T-helper 2 cell (primary cell): ENCODE measurements at places on chromosomes 2 and 18.

- no peak for DNase-seq
Measured at GRCh38 chr2:7913974-7914373, 767.9 kb upstream of the ID2 start.

DNA sequence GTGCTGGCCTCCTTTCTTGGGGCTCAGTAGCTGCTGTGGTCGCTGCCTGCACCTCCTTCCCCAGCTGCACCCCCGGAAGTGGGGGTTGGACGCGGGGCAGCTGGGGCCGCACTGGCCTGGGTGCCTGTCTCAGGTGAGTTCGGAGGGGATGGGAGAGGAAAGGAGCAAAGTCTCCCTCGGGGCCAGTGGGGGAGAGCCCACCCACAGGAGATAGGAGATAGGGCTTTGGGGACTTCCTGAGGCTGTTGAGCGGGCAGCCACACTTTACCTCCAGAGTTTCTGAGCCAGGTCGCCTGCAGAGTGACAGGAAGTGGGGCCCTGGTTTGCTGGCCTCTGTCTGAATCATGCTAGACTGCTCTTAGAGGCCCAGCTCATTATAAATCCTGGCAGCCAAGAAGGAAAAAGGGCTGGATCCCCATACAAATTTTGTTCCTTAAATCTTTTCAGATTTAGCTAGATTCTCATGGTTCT is 8.1 kb downstream of the MBP start:
- peak; percentile 83 for DNase-seq

- no peak for DNase-seq
Measured at GRCh38 chr2:14907014-14907612, 274.6 kb downstream of the LRATD1 start.

DNA sequence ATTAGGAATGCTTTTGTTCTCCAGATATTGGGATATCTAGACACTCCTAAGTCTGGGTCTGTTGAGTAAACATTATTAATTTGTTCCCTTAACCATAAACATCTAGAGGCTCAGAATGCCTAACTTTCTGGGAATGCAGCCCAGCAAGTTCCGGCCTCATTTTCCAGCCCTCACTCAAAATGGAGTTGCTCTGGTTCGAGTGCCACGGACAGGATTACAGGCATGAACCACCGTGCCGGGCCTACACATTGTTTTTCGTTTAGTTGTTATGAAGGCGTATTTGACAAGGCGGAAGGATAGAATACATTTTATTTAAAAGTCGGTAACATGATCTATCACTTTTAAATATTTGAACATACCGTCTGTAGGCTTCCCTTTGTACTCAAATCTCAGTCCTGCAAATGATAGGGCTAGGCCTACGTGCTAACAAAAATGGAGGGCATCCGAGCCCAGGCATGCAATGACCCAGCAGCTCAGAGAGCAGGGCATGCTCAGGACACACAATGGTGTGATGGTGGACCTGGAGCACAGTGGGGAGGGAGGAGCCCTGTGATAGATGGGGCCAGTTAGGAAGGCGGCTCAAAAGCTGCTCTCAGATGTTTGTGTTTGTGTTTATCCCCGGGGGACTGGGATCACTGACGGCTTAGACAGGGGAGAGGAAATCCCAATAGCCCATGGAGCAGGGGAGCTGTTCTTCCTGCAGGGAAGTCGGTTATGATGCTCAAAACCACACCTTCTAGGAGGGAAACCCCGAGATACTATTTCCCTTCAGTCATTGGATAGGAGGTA is 2.9 kb upstream of the SCYGR1 start:
- DNase-seq = no peak

DNA sequence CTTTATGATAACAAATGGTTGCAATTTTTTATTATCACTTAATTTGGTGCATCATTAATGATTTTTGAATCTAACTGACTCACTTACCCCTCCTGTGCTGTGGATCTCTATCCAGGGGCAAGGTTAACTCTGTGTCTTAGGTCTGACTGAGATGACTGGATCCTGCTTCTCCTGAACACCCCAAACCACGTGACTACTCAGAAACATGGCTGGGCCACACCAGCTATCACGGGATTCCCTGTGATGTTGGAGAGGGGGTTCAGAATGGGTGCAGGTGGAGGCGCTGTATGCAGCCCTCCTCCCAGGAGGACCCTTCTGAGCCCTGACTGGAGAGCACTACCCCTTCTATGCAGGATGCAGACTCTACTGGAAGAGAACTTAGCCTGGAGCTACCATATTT is 152.4 kb upstream of the CAPN13 start:
- DNase-seq = no peak
